ENCODE measurements at places on chromosomes 13 and 19.

GRCh38 chr13:96089749-96090239, at the start of gene HS6ST3:
Gene HS6ST3 (plus strand): TSS chr13:96090107.
- DNase-seq: no peak

GRCh38 chr13:97913206-97913605, 40.3 kb upstream of the IPO5 start:
- no peak for DNase-seq

- DNase-seq: no peak
Measured at GRCh38 chr19:18713550-18714117, 30.2 kb downstream of the CRTC1 start.

DNA sequence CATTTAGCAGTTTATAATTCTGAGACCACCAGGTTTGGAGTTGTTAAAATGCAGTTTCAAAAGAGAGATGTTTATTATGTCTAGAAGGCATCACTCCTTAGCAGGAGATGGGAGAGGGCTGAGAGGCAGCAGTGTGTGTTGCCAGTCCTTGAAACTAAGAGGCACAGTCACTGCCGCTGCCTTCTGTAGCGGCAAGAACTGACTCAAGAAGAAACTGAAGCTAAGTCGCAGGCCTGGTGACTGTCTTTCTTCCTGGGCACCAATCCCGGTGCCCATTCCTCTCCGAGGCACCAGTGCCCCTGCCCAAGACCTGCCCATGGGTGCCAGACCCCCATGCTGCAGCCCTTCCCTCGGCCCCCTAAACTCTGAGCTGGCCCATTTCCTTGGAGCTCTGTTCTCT, 20.1 kb downstream of the N4BP2L1 start:
- no peak for DNase-seq

DNA sequence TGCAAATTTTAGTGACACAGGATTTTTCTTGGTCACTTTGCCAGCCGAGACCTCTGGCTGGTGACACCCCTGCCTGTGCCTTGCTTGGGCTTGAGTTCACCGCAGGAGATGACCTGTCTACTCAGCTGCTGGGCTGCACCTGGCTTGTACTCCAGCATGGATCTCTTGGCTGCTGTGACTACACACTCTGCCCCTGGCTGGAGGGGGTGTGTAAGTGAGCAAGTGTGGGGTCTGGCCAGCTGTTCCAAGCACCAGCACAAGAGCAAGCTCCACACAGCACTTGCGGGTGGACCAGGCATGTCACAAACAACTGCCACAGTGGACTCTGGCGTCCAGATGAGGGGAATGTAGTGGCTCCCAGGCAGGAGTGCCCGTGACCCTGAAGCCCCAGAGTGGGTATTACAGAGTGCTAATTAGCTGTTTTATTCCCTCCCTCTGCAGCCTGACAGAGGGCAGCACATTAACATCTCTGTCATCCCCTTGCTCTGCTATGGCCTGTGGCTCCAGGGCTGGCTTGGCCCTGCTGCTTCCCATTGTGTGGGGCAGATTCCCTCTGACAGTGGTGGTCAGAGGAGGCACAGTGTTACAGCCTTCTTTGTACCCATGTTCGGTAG, 1387.2 kb downstream of the OLFM4 start:
- no peak for DNase-seq

DNA sequence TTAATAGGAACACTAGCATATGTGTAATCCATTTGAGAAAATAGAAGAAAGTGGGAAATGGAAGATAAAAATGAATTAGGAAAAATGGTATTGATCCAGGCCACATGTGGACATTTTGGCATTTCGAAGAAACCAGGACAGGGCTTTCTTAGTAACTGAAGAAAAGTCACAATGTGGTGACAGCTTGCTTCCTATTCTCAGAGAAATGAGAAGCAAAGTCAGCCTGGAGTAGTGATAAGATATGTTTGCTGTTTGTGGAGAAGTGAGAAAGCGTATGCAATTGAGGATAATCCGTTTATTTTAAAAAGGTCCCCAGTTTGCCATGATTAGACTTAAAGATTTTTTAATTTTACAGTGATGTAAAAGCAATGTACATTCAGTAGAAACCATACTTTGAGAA, 127.9 kb downstream of the SLITRK6 start:
- no peak for DNase-seq

GRCh38 chr19:29815231-29815630, 3.4 kb downstream of the CCNE1 start:
- DNase-seq: no peak

- no peak for DNase-seq
Measured at GRCh38 chr13:106163426-106163825, 372.0 kb downstream of the EFNB2 start.

DNA sequence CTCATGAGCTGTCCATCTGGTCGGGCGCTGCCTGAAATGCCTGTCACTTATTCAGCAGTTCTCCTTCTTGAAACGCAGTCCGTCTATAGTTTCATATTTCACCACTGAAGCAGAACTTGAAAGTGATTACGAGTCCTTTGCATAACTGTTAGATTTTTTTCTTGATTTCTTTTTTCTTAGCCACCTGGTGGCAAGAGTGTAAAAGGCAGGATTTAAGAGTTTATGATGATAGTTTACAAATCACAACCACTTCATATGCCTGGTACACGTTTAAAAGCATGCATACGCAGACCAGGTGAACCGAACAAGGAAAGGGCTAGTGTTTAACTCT, 45.8 kb downstream of the GGACT start:
- DNase-seq: no peak

- DNase-seq: no peak
Measured at GRCh38 chr13:97212601-97213040, 9.5 kb upstream of the MBNL2 start.

DNA sequence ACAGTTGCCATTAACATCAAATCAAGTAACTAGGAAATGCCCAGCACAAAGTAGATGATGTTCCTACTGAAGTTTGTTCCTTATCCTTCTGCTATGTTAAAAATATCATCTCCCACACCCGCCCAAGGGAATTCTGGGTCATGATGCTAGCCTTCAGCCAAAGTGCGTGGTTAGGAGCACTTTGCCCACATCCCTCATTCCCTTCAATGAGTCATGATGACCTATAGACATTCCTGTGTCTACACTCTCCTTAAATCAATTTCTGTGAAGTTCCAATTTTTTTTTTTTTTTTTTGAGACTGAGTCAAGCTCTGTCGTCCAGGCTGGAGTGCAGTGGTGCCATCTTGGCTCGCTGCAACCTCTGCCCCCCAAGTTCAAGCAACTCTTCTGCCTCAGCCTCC, 17.0 kb downstream of the RXFP2 start:
- no peak for DNase-seq

- DNase-seq: no peak
Measured at GRCh38 chr19:43651758-43652545, 12.3 kb upstream of the CADM4 start.

DNA sequence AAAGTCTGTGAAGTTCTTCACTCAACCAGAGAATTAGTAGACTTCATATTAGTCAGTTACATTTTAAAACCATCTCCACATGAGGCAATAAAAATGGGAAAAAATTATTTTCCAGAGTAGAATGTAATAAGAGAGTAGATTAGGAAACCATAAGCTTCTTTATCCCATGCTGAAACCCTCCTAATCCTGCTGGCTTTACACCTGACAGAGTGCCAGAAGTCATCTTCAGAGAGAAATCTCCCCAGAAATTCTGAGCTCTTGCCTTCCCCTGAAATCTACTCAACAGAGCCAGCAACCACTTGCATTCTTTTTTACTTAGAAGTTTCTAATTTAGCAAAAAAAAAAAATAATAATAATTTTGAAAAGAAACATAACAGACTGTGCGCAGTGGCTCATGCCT, 279.9 kb downstream of the NHLRC3 start:
- DNase-seq: no peak

- DNase-seq: no peak
Measured at GRCh38 chr13:25420161-25420560, 48.4 kb downstream of the ATP8A2 start.

DNA sequence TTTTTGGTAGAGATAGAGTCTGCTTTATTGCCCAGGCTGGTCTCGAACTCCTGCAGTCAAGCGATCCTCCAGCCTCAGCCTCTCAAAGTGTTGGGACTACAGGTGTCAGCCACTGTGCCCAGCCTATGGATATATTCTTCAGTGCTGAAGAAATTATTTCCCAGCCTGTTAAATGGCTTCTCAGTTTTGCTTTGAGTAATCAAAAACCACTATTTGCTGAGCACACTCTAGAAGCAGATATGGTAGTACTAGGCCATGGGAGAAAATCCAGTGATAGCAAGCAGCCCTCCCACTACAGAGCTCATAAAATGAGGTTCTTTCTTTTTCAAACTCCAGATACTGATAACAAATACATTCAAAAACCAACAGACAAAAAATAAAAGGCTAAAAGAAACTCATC, 80.6 kb upstream of the CLDN10 start:
- DNase-seq: no peak

DNA sequence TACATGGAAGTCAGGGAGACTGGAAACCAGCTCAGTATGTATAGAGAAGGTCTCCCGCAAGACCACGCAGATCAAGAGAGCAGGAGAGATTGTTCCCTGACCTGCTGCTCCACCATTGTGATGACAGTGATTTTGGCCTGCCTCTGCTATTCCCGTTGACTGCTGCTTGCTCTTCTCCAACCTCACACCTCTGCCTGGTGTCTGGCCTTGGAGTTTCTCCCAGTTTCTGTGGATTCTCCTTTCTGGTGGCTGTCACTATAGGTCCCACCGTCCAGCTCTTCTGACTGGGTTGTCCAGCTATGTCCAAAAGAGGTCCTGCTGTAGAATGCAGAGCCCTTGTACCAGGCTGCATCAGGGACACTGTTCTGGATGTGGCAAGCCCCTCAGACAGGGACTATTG, 171.7 kb downstream of the DNAJC15 start:
- no peak for DNase-seq

DNA sequence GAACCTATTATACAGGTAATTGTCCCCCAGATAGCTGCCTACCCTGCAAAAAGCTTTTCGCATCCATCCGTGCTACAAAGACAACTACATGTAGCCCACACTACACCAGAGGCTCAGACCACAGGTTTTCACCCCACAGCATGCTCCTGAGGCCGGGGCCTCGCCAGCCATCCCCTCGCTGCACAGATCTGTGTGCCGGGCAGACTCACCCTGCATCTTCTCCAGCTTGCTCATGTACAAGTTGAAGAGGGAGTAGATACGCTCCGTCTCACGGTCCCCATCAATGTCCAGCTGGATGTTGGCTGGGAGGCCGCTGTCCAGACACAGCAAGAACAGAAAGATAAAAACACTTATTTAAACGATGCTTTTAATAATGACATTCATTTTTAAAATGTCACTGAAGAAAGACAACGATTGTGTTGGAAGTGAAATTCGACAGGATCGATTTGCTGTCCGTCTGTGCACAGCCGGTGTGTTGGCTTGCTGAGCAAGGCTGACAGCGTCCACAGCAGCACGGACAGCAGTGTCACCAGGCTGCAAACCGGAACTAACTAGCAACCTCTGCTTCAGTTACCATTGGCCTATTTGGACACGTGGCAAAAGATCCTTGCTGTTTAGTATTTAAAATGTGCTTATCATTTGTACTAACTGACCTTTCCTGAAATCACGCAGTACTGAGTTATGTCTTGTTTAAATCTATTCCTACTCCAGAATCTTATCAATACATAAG, 18.6 kb upstream of the C13orf46 start:
- no peak for DNase-seq

DNA sequence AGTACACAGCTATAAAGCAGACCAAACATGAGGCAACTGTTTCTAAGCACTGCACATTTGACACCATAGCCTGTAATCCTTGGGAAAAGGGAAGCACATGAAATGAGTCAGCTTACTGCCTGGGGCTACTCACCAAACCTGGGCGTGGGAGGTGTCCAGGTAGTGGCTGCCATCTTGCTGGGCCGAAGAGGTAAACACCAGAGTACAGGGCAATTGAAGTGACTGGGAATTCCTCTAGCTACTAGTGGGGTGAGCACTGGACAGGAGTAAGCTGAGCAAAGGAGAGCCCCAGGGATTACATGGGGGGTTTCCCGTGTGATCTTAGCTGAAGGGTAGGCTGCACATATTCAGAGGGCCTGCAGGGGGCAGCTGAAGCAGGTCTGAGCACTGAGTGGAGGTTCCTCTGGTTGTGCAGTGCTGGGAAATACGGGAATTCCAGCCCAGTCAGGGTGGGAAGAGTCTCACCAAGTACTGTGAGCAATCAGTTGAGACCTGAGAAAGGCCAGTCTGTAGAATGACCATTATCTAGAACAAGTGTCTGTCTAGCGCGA, 140.5 kb downstream of the SLC7A1 start:
- DNase-seq: no peak

GRCh38 chr19:33408538-33409434, 35.3 kb downstream of the CEBPG start:
- no peak for DNase-seq

GRCh38 chr13:106710266-106710665, 142.3 kb upstream of the ARGLU1 start:
- DNase-seq: no peak

GRCh38 chr13:61706899-61707298, 291.2 kb upstream of the PCDH20 start:
- DNase-seq: no peak

DNA sequence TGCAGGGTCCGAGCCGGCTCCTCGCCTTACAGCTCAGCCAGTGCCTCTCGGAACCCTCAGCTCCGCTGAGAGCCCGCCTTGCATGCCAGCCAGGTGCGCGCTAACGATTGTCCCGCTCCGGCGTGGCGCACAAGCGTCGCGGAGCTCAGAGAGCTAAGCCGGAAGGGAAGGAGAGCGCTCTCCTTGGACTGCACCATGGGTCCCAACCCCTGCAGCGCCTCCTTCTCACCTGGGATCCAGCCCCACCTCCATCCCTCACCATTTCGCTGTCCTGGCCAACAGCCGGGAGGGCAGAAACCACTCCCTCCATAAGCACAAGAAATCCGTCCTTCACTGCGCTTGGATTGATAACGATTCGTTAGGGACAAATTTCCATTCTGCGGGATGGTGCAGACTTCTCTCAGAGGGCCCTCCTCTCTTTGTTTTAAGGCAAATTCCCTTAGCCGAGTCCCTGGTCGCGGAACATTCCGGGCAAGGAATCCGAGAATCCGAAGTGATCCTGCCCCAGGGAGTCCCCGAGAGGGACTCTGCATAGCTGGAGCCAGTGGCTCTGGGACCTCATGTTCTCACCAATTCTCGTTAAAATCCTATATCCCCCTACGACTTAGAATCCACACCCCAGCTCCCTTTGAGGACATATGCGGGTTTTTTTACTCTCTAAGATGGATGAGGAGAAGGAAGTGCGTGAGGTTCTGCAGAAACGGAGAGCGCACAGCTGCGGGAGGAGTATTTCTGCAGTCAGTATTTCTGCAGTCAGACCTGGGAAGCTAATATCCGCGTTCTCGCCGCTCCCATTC, 2.8 kb downstream of the GSX1 start:
- no peak for DNase-seq

GRCh38 chr19:54660964-54661363, 1.8 kb upstream of the LILRB4 start:
- no peak for DNase-seq
